H1 (cell line): ENCODE measurements at places on chromosomes 5 and 9.

- DNase-seq = no peak
Observed at GRCh38 chr5:157888814-157889532, 30.0 kb upstream of the CLINT1 start.

GRCh38 chr5:136699651-136700050 is 334.3 kb upstream of the TRPC7 start:
- no peak for DNase-seq

GRCh38 chr5:113031104-113031503 is 54.5 kb downstream of the DCP2 start:
- DNase-seq = no peak

- no peak for DNase-seq
Observed at GRCh38 chr9:12849486-12850003, 74.7 kb downstream of the LURAP1L start.

- no peak for DNase-seq
Observed at GRCh38 chr9:39588500-39589137, 233.2 kb downstream of the SPATA31A1 start.

GRCh38 chr9:97638666-97639065 is 5.0 kb downstream of the NCBP1 start:
- no peak for DNase-seq

- no peak for DNase-seq
Observed at GRCh38 chr5:17713301-17713700, 79.0 kb downstream of the TAF11L14 start.

DNA sequence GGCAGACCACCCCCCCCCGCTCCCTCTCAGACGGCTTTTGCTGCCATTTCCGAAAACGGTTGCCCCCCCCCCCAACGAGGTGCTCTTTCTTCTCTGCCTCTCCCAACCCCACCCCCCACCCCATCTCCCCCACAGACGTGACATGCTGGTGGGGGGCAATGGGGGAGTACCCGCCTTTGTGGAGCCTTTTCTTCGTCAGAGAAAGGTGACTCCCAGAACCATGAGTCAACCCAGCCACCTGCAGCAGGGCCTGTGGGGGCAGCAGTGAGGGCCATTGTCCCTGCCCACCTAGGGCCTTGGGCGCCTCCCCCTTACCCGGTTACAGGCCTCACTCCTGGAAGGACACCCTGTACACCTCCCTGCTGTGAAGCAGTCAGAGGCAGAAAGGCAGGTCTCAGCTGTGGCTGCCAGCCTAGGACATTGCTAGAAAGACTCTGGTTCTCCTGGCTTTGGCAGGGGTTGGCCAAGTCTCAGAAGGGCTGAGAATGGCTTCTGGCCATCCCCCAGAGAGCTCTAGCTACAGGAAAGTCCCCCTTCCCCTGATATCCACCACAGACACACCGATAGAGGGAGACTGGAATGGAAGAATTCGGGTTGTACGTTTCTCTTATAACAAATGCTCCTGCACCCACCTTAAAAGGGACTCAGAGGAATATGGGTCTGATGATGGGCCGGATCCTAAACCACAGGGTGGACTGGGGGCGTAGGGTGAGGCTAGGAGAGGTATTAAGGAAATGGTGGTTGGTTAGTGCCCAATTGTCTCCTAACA is 2.2 kb downstream of the DNAJB5 start:
- DNase-seq = peak; percentile 68

GRCh38 chr5:72209147-72210115 is 102.2 kb downstream of the MAP1B start:
- peak; percentile 7 for DNase-seq

GRCh38 chr5:135625961-135626360 is 47.2 kb upstream of the CXCL14 start:
- DNase-seq = peak; percentile 19

- no peak for DNase-seq
Observed at GRCh38 chr5:82389347-82389746, 111.2 kb upstream of the RPS23 start.
